HuH-7 (cell line): ENCODE measurements at places on chromosomes 1 and 21.

GRCh38 chr1:92495392-92496063 is 8.8 kb upstream of the GFI1 start:
- no peak for DNase-seq

GRCh38 chr1:50371749-50372148 is 51.5 kb downstream of the DMRTA2 start:
- DNase-seq: no peak

- no peak for DNase-seq
These were observed 27.5 kb downstream of the TRPM2 start for GRCh38 chr21:44380876-44381275.

- DNase-seq: no peak
These were observed 602 bp upstream of the UFC1 start for GRCh38 chr1:161153176-161153575.
